GDM1 (cell line): ENCODE measurements at places on chromosomes 1 and 21.

DNA sequence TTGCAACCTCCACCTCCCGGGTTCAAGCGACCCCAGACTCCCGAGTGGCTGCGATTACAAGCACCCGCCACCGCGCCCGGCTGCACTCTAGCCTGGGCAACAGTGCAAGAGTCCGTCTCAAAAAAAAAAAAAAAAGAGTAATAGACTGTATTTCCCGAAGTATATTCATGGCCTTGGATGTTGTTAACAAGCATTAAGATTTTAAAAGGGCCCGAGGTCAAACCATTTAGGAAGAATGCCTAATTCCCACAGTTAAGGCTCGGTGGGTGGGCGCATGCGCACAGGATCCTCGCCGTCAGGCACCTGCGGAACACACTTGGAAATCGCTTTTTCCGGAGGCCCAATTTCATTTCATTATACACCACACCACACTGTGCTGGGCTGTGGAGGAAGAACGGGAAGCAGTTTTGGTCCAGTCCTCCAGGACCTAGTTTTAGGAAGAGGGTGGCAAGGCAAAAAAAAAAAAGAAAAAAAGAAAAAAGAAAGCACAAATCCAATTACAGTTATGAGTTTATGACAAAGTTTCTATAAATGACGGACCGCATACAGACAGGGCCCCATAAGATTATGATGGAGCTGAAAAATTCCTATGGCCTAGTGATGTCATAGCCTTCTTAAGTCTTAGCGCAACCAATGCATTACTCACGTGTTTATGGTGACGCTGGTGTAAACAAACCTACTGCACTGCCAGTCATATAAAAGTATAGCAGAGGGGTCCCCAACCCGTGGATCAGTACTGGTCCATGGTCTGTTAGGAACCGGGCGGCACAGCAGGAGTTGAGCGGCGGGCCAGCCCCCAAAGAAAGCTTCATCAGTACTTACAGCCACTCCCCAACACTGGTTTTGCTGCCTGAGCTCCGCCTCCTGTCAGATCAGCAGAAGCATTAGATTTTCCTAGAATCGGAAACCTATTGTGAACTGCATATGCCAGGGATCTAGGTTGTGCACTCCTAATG, 38.2 kb downstream of the H3-3A start:
- no peak for DNase-seq

- DNase-seq, result peak; percentile 7
These were observed 67.2 kb downstream of the TTLL7 start for GRCh38 chr1:83931658-83932253.

DNA sequence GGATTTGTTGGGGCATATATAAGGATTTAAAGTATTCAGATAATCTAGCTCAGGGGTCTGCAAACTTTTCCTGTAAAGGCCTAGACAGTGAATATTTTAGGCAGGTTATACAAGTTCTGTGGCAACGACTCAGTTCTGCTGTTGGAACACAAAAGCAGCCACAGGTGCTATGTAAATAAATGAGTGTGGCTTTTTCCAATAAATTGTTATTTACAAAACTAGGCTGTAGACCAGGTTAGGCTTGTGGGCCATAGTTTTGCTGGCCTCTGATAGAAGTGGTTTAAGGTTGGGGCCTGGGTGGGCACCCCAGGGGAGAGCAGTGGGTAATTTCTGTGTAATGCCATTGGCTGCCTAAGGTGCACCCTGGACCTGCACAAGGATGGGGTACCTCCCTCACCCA, 16.9 kb upstream of the IGFN1 start:
- no peak for DNase-seq

DNA sequence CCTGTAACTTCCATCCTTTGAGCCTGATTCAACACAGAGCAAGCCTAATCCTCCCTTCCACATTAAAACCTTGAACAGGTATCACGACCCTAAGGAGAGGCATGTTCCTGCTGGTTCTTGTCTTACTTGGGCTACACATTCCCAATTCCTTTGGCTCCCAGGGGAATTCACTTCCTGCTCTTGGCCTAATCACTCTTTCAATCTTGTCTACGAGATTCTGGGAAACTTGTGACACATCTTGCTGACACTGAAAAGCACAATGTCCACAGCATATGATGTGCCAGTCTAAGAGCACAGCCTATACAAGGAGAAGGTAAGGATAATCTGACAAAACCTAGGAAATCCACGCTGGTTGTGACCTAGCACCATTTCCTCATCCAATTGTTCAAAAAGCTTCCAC, 163.9 kb downstream of the GABPA start:
- no peak for DNase-seq

- no peak for DNase-seq
These were observed 10.3 kb upstream of the TEDDM1 start for GRCh38 chr1:182410620-182411273.

GRCh38 chr1:7209336-7209735, 424.1 kb downstream of the CAMTA1 start:
- DNase-seq, result no peak

GRCh38 chr1:59100708-59101374, 196.1 kb upstream of the FGGY start:
- DNase-seq, result no peak

DNA sequence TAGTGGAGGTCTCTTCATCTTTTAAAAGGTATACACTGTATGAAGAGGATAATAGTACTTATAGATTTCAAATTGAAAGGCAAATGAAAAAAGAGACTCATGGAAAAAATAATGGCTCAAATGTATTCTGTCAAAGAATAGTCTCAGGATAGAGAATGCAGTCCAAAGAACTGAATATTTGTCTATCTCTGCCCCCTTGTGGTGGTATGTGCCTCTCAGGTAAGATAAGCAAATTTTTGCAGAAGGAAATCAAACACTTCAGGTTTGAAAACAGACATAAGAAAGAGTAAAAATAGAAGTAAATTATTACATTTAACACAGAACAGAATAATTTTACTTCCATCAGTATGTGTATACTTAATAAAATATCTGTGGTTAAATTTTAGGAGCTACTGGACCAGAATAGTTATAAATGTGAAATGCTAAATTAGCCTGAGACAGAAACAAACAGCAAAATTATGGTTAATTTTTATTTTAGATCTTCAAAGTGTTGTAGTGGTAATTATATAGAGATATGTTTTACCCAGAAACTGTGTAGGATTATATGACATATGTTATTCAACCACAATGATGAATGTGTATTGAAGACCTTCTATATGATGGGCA, 164.4 kb upstream of the PALMD start:
- peak; percentile 9 for DNase-seq

- no peak for DNase-seq
These were observed 55.5 kb upstream of the TRAPPC10 start for GRCh38 chr21:43956670-43957035.

DNA sequence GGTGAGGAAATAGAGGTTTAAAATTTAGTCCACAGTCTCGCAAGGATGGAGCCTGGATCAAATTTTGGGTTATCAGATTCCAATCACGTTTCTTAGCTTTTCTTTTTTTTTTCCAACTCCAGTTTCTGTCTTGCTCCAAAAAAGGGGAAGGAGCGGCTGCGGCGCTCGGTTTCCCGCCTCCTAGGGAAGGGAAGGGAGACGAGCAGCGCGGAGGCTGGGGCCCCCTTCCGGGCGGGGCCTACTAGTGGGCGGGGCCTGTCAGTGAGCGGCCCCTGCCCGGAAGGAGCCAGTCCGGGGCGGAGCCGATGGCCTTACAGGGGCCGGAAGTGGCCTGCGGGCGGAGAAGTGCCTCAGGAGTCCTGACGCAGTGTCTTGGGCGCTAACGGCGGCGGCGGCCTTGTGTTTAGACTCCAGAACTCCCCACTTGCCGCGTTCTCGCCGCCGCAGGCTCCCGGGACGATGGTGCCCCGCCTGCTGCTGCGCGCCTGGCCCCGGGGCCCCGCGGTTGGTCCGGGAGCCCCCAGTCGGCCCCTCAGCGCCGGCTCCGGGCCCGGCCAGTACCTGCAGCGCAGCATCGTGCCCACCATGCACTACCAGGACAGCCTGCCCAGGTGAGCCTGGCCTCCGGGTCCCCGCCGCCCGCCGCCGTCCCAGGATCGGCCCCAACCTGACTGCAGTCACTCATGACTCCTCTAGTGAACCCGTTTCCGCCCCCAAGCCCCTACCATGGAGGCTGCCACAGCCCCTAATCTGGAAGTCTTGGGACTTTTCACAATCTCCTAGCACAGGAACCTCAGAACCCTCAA, at the start of gene CPT2:
TSS of gene CPT2 (plus strand) at position 340 of the 806 bp plus-strand sequence. CDS start at position 460, 120 bp downstream.
- peak; percentile 93 for DNase-seq

GRCh38 chr1:41313661-41314131, 47.5 kb upstream of the FOXO6 start:
- DNase-seq, result no peak

GRCh38 chr21:34878940-34879339, 170.2 kb downstream of the RUNX1 start:
- no peak for DNase-seq

- DNase-seq, result no peak
These were observed 29.6 kb downstream of the CLIC6 start for GRCh38 chr21:34698270-34699015.

DNA sequence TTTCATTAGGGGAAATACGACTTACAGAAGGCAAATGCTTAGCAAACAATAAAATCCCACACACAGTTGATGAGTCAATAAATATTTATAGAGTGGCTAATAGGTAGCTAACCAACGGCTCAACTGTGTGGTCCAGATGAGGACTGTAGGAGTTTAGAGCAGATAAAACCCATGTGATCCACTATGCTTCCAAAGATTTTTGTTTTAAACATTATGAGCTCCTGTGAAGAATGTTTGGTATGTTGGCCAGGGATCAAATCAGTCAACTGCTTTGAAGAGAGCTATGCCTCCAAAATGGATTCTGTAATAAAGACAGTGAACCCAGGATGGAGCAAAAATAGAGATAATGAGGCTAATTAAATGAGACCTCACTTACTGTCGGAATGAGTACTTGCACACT, 72.3 kb upstream of the COL11A1 start:
- no peak for DNase-seq

- no peak for DNase-seq
These were observed 90.7 kb downstream of the RIPK4 start for GRCh38 chr21:41676198-41676597.

DNA sequence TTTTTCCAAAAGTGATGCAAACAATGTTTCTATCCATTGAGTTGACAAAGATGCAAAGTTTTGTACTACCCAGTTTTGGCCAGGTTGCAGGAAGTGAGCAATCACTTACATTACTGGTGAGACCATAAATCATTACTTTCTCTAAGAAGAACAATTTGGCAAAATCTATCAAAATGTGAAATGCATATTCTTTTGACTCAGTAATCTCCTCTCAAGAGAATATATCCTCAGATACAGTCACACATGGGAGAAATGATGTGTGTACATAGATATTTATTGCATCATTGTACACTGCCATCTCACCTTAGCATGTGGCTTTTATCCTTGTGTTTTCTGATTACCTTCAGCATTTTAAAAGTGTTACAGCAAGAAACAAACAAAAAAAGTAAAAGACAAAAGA, 52.4 kb upstream of the FMO3 start:
- no peak for DNase-seq

DNA sequence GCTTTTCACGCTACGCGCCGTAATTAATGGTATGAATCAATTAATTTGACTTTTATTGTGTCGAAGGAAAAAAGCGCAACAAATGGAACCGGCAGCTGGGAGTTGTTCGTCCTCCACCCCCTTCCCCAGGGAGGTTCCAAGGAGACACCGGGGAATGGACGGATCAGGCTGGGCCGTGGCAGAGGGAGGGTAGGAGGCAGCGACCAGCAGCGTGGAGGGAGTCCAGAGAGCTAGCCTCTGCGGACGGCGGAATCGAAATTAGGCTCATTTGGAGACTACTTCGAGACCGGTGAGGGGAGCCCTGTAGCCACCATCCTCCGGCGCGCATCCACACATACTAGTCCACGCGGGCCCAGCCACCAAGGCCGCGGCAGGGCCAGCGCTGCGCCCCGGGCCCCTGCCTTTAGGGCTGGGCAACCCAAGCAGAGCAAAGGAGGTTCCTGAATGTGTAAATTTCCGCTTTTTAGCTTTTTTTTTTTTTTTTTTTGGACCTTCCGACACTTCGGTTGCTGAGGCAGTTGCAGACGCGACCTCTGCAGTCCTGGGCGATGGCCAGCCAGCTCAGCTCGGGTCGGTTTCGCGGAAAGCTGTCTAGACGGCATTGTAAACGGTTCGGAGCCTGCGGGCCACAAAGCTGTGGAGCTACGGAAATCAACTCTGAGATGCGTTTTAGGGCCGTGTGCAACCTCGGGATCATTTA, 2.2 kb upstream of the FOXD3 start:
- DNase-seq, result no peak

GRCh38 chr1:3772715-3773571, at the start of gene SMIM1:
SMIM1 (plus strand) TSS chr1:3772749; CDS start chr1:3775374, 2,625 bp downstream.
- DNase-seq, result no peak

DNA sequence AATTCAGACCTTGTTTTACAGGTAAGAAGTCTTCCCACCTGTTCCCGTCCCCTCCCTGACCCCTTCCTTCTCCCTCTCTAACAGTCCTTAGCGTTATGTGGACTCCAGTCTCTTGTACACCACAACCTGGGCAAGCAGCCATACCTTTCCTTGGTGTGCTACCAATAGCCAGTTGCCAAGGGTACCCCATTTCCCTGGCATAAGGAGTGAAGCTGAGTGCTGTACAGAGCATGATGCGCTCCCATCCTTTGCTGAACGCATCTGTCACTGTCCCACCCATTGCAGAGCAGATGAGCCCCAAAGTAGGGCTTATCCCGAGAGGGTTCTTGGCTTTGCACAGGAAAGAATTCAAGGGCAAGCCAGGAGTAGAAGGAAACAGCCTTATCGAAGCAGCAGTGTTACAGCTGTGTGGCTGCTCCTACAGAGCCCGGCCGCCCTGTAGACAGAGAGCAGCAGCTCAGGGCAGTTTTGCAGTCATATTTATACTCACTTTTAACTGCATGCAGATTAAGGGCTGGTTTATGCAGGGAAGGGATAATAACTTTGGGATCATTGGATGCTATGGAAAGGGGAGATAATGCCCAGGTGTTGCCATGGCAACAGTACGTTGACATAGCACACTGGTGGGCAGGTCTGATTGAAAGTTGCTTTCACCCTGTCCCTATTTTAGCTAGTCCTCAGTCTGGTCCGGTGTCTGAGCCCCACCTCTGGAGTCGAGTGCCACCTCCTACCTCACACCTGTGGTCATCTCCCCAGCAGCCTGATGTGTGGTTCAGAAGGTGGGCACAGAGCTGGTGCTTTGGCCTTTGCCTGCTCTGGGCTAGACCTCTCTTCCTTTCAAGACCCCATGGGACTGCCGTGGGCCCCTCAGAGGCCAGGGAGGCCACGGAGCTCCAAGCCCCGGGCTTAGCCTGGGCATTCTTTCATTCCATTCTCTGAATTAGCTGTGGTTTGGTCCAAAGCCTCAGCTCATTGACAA, 5.1 kb downstream of the FHAD1 start:
- no peak for DNase-seq
